ENCODE measurements at places on chromosomes 3 and 15. TPM values are rescaled to one million over a fixed set of nuclear protein-coding genes. Genes with fewer than 3 reads are reported as not detected.

DUOXA2 gene
- total RNA-seq: not detected

GRCh38 chr3:195542316-195542697, 818 bp downstream of the PPP1R2 start:
- DNase-seq: no peak

GNAT1 gene
- total RNA-seq: not detected

DNA sequence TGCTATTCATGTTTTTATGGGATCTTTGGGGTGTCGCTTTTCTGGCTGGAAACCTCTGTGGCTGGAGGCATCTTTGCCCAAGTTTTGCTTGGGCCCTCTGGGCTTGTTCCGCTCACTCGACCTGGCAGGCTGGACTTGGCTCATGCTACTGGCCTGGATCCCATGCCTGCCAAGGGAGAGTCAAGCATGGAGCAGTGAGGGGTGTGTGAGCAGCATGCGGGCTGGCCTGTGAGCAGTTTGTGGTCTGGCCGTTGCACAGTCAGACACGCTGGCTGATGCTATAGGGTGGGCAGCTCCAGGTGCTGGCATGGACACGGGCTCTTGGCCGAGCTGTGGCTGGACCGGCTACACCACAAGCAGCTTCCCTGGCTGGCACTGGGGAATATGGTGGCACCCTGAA, 491.1 kb downstream of the AGBL1 start:
- no peak for DNase-seq

SCAANT1 gene
- not detected for total RNA-seq

DNA sequence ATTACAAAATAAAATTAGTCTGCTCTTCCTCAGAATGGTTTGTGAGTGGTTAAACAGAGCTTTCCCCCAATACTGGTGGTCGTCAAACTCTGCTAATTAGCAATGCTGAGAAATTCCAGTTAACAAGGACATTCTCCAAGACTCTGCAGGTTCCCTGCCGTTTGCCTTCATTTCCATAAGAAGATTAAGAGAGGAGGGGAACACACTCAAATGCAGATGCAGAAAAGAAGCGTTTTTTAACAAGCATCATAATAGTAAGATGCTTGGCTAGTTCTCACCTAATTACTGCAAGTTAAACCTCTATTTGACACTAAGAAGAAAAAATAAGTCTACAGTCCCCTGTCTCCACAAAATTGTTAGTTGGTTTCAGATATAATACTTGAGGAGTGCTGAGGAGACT, 3.7 kb upstream of the SOX2 start:
- DNase-seq: no peak

- DNase-seq: no peak
Observed at GRCh38 chr3:4419386-4419785, 47.7 kb downstream of the SUMF1 start.

DNA sequence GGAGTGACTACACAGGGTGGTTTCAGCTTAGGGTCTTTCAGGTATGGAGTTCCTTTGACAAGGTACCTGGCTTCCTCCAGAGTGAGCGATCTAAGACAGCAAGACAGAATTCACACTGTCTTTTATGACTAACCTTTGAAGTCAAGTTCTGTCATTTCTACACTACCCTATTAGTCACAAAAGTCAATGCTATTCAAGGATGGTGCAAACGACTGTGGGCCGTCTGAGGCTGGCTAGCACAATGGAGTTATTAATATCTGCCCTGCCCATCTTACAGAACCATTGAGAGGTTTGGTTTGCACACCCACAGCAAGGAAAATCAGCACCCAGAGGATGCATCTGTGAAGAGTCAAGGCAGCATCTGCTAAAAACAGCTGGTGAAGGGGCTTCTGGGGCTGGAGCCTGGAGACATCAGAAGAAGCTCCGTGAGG, 62.9 kb upstream of the XCR1 start:
- DNase-seq: no peak

DNA sequence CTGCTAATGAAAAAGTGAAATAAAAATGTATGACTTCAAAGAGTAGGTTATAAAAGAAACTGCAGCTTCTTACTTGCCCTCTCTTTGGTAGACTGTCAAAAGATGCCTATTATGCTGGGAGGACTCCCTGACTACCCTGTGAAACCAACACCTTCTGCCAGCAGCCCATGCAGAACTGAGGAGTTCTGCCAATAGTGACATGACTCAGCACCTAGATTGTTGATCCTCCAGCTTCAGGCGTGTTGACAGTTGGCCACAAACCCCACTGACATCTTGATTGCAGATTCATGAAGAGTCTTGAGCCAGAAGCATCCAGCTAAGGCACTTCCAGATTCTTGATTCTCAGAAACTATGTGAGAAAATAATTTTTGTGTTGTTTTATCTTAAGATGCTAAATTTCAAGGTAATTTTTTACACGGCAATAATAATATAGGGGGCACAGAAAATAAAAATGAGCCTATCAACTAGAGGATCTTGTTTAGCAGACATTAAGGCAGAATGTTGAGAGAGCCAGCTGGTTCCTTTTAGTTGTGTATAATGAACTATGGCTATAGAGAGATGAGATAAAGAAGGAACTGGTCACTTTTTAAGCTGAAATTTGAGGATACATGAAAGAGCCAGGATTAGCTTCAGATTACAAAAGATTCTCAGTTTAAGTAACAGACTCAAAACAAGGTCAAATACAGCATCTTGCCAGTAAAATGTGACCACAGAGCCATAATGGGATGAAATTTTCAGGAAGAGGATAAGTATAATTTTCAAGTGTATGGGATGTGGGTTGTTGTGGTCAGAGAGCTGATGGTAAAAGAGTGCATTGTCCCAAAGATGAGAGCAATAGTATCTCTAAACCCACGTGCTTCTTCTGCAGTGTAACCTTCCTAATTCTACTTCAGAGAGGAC, 588.7 kb upstream of the CBLB start:
- peak; percentile 36 for DNase-seq

DNA sequence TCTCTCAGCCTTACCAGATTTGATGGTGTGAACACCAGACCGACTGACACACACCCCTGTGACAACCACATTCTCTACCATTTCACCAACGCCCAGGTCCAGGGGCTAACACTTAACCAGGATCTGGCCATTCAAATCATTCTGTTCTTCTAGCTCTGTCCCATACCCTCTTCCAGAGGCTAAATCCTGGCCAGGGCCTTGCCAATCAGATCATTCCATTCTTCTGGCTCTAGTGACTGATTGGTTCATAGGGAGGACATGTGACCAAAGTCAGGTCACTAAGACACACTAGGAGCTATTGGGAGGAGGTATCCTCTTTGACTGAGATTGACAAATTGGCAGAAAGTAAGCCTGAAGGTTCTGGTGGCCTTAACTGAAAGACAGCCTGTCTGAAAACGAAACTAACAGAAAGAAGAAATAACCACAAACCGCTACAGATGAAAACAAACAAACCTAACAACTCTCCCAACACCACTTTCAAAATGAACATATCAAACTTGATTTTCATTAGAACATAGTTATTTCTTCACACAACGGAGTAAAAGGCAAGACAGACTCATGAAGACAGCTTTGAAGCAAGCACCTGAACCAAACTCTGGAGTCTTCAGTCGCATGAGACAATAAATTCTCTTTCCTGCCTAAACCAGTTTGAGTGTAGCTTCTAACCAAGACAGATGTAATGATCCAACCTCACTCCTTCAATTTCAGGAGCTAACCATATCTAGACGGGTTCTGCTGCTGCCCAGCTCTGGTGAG, 68.5 kb downstream of the TRANK1 start:
- no peak for DNase-seq

DNA sequence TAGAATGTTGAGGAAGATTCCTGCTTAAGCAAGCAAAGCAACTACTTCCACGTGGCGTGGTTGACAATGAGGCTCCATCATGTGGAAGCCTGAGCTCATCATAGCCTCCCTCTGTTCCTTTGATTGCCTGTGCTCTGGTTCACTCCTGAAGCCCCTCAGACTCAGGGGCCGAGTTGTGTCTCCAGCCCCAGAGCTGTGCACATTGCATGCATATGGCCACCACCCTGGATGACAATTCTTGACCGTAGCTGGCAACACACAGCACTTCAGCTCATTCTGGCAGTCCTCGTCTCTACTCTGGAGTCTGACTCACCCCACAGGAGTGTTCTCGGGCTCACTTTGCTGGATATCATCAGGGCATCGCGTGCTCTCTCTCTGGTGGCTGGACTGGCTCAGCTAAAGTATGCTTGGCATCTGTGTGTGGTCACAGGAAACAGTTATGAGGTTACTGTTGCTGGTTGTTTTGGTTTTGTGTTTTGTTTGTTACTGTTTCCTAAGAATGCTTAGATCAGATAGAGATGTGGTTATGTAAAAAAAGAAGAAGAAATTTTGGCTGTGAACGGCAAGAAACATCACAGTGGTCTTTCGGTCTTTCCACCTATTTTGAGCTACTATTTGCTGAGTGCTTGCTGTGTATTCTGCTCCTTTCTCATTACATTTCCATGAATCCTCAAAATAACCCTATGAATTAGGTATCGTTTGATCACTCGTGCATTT, 41.6 kb upstream of the MRPS22 start:
- no peak for DNase-seq

C3orf85 gene
- total RNA-seq: not detected

- no peak for DNase-seq
Observed at GRCh38 chr3:157631478-157631877, 128.3 kb upstream of the VEPH1 start.

- DNase-seq: no peak
Observed at GRCh38 chr3:118641608-118642007, 393.0 kb downstream of the IGSF11 start.

DNA sequence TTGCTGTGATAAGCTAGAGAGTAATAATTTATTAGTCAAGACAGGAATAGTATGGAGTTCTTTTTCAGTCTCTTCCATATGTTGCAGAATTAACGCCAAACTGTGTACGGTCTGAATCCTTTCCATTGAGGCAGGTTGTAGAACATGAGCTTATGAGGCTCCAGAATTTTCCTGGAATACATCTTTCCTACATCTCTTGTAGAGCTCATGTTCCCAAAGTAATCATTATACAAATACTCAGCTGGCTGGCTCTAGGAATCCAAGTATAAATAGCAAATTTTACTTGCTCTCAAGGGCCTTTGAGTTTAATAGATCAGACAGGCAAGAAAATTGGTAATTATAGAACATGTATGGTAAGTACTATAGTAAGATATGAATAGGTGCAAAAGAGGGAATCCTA, 419.4 kb downstream of the RBMS3 start:
- no peak for DNase-seq

DNA sequence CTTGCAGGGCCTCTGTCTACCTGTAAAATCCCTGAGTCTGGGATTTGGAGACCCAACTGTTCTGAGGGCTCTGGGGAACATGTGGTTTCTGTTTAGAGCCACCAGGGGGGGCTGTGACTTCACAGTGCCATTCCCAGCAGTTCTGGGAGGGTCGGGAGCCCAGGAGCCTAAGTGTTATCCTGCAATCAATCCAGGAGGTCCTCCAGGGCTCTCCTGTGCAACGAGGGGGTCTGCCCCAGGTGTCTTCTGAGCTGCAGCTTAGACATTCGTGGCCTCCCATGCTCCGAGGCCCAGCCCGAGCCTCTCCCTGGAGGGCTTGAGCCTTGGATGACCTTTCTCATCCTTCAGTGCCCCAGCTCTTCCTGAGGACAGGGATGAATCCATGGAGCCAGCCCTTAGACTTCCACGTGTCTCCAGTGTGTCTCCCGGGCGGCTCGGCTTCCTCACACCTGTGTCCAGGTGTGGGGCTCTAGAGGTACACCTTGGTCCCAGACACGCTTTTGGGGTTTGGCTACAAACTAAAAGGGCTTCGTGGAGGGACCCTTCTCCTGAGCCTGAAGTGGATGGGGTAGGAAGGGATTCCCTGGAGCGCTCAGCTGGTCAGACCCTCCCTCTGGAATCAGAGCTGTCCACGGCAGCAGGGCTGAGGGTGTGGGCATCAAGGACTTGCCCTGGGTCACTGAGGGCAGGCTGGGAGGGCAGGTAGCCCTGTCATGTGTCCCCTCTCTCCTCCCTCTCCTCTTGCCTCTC, 20.3 kb upstream of the ABTB1 start:
- no peak for DNase-seq

DNA sequence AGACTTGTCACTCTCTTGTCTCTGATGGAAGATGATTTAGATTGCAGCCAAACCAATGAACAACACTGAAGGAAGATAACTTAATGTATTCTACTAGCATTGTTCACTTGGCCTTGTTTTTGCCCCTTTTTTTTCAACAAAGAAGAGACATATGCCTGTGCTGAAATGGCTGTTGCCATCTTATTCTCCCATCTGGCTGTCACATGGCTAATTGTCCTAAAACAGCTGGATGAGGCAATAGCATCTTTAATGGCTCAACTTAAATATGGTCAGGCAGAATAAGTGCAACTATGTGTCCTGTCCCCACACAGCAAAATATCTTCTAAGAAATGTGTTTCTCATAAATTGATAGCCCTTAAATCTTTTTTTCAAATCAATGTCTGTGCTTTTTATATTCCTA, 576.9 kb downstream of the TUSC7 start:
- DNase-seq: no peak

GRCh38 chr3:37937156-37937555, 53.4 kb upstream of the VILL start:
- DNase-seq: no peak

DNA sequence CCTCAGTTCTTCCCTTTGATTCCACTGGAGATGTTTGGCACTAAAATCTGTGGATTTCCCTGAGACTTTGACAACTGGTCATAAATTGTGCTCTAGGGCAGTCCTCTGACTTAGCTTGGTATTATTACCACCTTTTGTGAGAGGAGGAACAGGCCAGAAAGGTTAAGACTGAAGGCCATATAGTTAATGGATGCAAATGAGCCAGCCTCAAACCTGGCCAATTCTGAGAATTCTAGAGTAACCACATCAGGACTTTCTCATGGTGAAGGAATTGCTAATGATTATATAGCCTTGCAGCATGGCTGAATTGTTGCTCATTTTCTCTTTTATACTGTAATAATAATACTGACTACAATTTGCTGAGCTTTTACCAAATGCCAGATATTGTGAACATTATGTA, 162.5 kb downstream of the CADPS start:
- DNase-seq: no peak

GRCh38 chr3:150737874-150738679, 24.9 kb downstream of the SIAH2 start:
- no peak for DNase-seq

PGBD4 gene
- total RNA-seq: 0.90 TPM

GPR87 gene
- total RNA-seq: not detected

- DNase-seq: no peak
Observed at GRCh38 chr15:63334821-63335220, 46.8 kb downstream of the CA12 start.

DNA sequence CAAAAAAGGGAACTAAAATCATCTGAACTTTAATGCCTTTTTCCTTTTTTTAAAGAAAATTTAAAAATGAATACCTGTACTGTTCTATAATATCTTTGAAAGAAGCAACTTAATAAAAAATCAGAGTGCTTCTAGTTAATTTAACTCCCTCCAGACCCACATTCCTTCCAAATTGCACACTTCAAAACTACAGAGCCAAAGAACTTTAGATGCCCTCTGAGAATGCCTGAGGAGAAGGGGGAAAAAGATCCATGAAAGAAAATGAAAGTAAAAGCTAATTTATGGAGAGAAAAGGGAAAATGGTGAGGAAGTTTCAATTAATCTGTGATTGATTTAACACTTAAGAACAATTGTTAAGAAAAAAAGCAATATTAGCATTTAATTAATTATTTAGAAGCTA, 1141.6 kb downstream of the IGSF11 start:
- no peak for DNase-seq

- DNase-seq: peak; percentile 36
Observed at GRCh38 chr3:129001101-129001805, at the start of gene EFCC1. EFCC1 (plus strand) TSS chr3:129001304; CDS start chr3:129001629, 325 bp downstream.

SMCO1 gene
- not detected for total RNA-seq
